ENCODE measurements at places on chromosomes 16 and 17.

GRCh38 chr16:28025631-28026030 lies 37.9 kb downstream of the GSG1L start:
- no peak for DNase-seq

DNA sequence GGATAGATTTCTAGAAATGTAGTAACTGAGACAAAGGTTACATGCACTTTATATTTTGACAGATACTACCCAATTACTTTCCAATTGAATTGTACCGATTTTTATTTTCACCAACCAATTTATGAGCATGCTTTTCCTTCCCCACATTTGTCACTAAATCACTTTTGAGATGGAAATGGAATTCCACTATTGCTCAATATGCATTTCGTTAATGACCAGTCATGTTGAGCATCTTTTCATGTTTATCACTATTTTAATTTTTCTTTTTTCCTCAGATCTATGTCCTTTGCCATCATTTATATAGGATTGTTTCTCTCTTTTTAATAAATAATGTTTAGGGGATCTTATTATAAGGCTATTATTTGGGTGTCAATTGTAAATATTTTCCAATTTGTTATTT lies 102.8 kb upstream of the SMIM36 start:
- no peak for DNase-seq

DNA sequence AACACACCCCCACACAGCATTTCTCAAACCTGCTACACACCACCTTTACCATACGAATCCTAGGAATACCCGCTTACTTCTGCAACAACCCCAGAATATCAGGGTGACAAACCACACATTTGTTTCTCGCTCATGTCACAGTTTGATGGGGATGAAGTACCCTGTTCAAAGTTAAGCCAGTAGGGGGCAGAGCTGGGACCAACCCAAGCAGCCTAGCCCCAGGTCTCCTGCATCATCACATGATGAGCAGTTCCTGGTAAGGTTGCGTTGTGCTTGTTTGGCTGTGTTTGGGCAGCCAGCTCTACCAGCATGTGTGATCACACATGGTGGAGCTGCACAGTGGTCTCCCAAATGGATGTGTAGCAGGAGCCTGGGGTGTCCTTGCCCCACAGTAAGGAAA lies 103.6 kb upstream of the C16orf82 start:
- no peak for DNase-seq

- DNase-seq, result no peak
Measured at GRCh38 chr16:67421030-67421429, 4.8 kb upstream of the ZDHHC1 start.

- DNase-seq, result no peak
Measured at GRCh38 chr17:57948169-57948554, 7.0 kb downstream of the CUEDC1 start.

DNA sequence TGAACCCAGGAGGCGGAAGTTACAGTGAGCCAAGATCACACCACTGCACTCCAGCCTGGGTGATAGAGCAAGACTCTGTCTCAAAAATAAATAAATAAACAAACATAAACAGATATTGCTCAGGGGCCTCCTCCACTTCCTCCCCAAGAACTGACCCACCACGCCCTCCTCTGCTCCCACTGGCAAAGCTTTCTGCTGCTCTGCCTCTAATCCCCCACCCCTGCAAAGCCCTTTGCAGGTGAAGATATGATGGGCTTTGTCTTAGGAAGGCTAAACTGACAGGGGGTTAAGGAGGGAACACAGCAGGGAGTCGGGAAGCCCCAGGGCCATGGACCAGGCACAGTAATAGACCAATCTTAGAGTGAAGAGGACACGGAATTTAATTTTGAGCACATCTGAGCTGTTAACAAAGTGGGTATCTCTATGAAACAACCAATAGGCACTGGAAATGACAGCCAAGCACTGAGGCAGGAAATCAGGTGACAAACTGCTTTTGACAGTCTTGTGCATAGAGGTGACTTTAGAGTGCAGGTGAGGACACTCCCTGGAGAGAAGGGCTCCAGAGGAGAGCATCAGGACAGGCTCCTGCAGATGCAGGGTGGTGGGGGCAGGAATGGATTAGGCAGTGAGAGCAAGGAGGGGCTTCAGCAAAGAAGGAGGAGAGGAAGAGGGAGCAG lies 6.4 kb upstream of the CD300LD start:
- DNase-seq, result no peak
